ENCODE measurements at places on chromosomes 7 and 10. TPM values are rescaled to one million over a fixed set of nuclear protein-coding genes. Genes with fewer than 3 reads are reported as not detected.

Gene C10orf53
- not detected for total RNA-seq

Gene SLC13A4
- total RNA-seq: not detected

Gene HOXA10
- total RNA-seq: not detected

Gene CPA1
- not detected for total RNA-seq

Gene GALNT17
- total RNA-seq: 7.8 TPM

Measured in astrocyte (in vitro differentiated cells and primary cell).